Activated CD4-positive, alpha-beta T cell treated with anti-CD3 and anti-CD28 coated beads, Interleukin-2, amount 10 ng/mL, durations not matched to agents 7 days and 5 days (primary cell): ENCODE measurements at places on chromosomes 3 and 15. TPM values are rescaled to one million over a fixed set of nuclear protein-coding genes. Genes with fewer than 3 reads are reported as not detected.

Gene MKRN2OS
- not detected for total RNA-seq

Gene CEMIP
- total RNA-seq: not detected

- peaks cover 8% of the 10 kb centered on the region for H3K27me3 ChIP-seq
- no peak overlapping the region for H3K27ac ChIP-seq
- no peak overlapping the region for H3K4me3 ChIP-seq
- H3K4me1 ChIP-seq: no peaks in the 10 kb centered on the region
- H3K36me3 ChIP-seq: peaks cover 2% of the 10 kb centered on the region
Measured at GRCh38 chr15:59741274-59741906, 52.3 kb upstream of the BNIP2 start.

- H3K4me3 ChIP-seq: no peak overlapping the region
- DNase-seq: no peak
- H3K36me3 ChIP-seq: peaks cover 17% of the 10 kb centered on the region
- H3K27ac ChIP-seq: peak overlapping the region; percentile 44
Measured at GRCh38 chr3:45082142-45082538, 56.0 kb downstream of the CLEC3B start.
